ENCODE measurements at places on chromosomes 11 and 22. TPM values are rescaled to one million over a fixed set of nuclear protein-coding genes. Genes with fewer than 3 reads are reported as not detected.

DNA sequence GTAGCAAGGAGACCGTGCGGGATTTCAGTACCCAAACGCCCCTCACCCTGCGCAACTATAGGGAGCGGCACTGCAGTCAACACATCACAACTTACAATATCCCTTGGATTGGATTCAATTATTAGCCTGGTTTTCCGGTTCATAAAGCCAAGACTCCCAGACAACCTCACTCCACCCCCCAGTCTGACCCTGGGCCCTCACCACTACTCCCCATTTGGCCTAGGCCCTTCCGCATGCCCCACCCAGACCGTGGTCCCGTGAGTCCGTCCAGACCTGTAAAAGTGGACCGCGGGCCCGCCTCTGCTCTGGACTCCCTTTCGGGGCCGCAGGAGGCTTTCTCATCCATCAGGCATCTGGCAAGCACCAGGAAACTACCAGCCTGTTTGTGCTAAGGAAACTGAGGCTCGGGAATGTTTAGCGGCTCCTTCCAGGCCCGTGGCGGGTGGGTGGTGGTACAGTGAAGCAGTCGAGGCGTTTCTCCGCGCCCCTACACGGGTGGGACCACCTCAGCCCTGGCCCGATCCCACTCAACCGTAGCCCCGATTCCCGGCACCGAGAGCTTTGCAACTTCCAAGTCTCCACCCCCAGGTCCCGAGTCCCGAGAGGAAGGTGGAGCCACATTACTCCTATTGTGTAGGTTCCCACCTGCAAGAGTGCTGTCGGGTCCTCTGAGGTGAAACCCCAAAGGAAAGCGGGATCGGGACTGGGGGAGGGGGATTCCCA, 679 bp upstream of the DPP3 start:
- peak overlapping the region; percentile 89 for H3K4me3 ChIP-seq
- no peak for DNase-seq
- H3K27me3 ChIP-seq: no peaks in the 10 kb centered on the region
- peak overlapping the region; percentile 96 for H3K27ac ChIP-seq
- H3K36me3 ChIP-seq: no peaks in the 10 kb centered on the region

- DNase-seq: no peak
- H3K27ac ChIP-seq: no peak overlapping the region
- peaks cover 14% of the 10 kb centered on the region for H3K4me1 ChIP-seq
- H3K36me3 ChIP-seq: no peaks in the 10 kb centered on the region
- no peak overlapping the region for H3K4me3 ChIP-seq
Measured at GRCh38 chr11:119172513-119172912, 4.0 kb downstream of the NLRX1 start.

- H3K27me3 ChIP-seq: no peaks in the 10 kb centered on the region
- H3K27ac ChIP-seq: no peak overlapping the region
- no peak for DNase-seq
- H3K4me3 ChIP-seq: no peak overlapping the region
- H3K4me1 ChIP-seq: peaks cover 18% of the 10 kb centered on the region
Measured at GRCh38 chr11:128962896-128963295, 20.2 kb upstream of the TP53AIP1 start.

DNA sequence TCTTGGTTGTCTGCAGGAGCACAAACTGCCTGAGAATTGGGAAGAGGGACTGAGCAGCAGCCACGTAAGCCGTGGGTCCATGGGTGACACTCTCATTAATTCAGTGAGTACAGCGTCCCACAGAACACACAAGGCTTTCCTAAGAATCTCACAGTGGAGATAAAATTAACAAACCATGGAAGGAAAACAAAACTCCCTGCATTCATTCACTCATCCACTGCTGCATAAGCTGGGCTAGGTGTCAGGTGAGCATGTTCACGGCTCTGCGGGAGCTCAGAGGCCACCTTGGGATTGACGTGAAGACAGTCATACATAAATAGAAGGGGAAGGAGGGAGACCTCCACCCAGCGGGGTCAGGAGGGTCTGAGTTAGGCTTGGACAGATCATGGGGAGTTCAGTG, 1442.7 kb downstream of the TBC1D22A start:
- DNase-seq: no peak
- no peaks in the 10 kb centered on the region for H3K27me3 ChIP-seq
- no peaks in the 10 kb centered on the region for H3K4me1 ChIP-seq
- H3K4me3 ChIP-seq: no peak overlapping the region

P2RX3 gene
- total RNA-seq: not detected

KLHL35 gene
- total RNA-seq: 1.2 TPM

SCO2 gene
- 3.7 TPM for total RNA-seq

GRCh38 chr11:107707215-107707671, 4.6 kb downstream of the SLN start:
- H3K27me3 ChIP-seq: peaks cover 15% of the 10 kb centered on the region
- no peak overlapping the region for H3K4me3 ChIP-seq
- no peaks in the 10 kb centered on the region for H3K4me1 ChIP-seq
- H3K27ac ChIP-seq: no peak overlapping the region
- H3K36me3 ChIP-seq: no peaks in the 10 kb centered on the region
- no peak for DNase-seq

DNA sequence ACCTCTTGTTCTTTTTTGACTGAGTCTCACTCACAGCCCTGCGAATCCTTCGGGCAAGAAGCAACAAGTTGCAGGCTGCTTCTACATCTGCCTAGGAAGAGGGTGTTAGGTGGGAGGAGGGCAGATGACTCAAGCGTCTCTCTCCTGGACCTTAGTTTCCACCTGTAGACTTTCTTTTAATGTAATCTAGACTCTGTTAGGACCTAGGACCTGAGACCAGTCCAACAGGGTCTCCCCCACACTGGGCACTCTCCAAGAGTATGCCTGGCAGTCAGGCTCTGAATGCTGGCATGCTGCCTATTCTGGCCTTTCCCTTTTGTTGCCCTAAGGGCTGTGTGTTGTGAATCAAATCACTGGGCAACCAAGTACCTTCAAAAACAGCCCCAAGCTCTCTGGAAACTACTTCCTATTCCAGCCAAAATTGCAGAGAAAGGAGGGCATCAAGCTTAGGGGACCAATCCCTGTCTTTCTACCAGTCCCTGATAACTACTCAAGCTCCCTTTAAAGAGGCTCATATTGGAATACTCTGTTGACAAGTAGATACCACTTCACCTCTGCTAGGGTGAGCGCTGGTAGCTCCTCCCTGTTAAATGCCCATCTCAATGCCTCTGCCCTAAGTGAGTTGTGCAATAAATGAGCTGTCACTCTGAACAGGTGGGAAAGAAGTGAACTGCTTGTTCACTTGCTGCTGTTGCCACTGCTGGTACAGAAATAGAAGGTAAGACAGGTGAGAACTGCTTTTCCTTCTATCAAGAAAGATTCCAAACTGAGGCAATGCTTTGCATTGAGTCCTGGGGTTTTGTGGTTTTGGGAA, at the start of gene BBOX1:
Gene BBOX1, plus strand, starts transcription at position 514 of the 814 bp plus-strand sequence. CDS start 14,616 bp downstream, outside the sequence.
- no peaks in the 10 kb centered on the region for H3K4me1 ChIP-seq
- no peak within 1 kb of the TSS for H3K27ac ChIP-seq
- no peak within 1 kb of the TSS for H3K4me3 ChIP-seq
- H3K27me3 ChIP-seq: no peaks in the 10 kb centered on the region
- DNase-seq: no peak
- no peaks in the 10 kb centered on the region for H3K36me3 ChIP-seq
